ENCODE measurements at places on chromosomes 16 and 17.

- DNase-seq = no peak
Observed at GRCh38 chr17:68572138-68572842, 28.9 kb downstream of the FAM20A start.

DNA sequence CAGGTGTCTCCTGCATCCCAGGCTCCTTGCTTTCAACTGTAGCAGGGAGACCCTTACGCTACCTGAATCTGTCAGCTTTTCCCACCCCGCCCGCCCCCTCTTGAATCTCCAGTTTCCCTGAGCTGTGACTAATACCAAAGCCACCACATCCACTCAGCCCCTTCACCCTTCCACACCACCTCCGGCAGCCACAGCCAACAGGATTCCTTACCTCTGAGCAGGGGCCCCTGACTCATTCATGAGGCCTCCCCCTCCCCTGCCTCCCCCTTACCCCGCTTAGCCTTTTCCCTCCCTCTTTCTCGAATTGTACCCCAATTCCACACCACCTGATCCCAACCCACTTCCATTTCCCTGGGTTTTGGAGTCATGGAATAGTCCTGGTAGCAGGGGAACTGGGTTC lies 2.3 kb downstream of the STX1B start:
- no peak for DNase-seq

DNA sequence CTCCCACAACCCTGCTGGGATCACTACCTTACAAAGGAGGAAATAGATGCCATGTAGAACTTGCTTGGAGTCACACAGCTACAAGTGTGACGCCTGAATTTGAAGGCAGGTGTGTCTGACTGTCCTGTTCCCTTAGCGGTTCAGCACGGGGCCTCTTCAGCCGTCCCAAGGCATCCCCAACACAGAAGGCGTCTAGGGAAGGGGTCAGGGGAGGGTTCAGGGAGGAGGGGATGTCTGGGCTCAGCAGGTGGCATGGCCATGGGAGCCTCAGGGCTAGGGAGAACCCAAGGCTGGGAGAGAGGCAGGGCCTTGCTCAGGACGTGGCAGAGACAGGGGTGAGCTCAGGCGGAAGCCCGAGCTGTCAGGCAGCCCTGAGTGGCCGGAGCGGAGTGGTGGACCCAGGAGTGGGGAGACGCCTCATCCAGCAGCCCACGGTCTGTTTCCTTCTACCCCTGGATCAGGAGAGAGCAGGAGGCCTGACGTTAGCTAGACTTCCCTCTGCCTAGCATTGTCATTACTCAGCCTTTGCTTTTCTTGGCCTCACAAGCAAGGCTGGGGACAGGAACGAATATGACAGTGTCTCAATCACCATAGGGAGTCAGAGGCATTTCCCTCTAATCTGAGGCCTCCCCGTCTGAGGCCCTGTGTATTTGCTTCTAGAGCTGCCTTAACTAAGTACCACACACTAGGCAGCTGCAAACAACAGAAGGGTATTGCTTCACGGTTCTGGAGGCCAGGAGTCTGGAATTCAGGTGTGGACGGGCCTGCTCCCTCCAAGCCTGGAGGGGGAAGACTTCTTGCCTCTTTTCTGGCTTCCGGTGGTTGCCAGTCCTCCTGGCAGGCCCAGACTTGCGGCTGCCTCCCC lies 31.3 kb upstream of the ANKRD40CL start:
- DNase-seq = no peak

DNA sequence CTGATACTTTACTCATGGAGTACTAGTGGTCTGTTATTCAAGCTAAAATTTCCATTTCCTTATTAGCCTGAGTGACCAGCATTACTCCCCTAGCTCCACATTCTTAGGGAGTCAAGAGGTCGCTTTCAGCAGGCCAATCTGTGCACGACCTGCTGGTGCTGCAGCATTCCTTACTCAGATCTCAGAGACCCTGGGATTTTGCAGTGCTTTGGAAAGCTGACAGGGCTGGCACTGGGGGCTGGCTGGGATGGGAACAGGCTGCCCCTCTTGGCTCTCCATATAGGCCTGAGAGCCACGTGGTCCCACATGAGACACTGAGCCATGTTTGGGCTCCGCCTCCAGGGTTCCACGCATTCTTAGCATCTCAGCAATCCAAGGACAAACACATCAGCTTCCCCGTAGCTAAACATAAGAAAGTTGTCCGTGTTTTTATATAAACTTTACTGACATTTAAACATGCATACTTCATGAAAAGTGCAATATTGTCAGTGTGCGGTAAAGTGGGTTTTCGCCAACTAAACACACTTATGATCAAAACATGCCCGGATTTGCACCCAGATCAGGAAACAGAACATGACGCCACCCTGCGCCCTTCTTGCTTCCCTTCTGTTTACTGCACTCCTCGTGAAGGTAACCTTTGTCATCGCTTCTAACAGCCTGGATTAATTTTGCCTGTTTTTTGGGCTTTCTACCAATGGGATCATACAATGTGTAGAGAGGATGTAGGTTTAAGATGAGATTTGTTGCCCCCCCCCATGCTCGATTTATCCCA lies 254.5 kb upstream of the CACNG5 start:
- DNase-seq = no peak

- no peak for DNase-seq
Observed at GRCh38 chr17:57605675-57606105, 139.4 kb downstream of the CCDC182 start.

DNA sequence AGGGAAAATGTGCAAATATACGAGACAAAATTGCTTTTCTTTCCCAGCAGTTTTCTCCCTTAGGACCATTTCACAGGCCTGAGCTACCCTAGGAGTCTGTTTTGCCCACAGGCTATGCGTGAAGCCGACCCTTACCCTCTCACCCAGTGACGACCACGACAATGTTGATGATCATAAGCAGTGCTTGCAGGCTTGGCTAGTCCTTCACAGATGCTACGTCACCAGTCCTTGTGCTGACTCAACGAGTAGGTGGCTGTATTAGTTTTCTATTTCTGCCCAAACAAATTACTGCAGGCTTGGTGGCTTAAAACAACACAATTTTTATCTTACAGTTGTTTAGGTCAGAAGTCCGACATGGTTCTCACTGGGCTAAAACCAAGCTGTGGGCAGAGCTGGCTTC lies 574.6 kb upstream of the HSBP1 start:
- DNase-seq = no peak

GRCh38 chr17:28053044-28053670 lies 10.7 kb downstream of the NLK start:
- DNase-seq = no peak

- no peak for DNase-seq
Observed at GRCh38 chr17:58335779-58336455, 7.3 kb upstream of the TSPOAP1 start.

GRCh38 chr16:14310519-14310991 lies 239.4 kb downstream of the MRTFB start:
- no peak for DNase-seq

DNA sequence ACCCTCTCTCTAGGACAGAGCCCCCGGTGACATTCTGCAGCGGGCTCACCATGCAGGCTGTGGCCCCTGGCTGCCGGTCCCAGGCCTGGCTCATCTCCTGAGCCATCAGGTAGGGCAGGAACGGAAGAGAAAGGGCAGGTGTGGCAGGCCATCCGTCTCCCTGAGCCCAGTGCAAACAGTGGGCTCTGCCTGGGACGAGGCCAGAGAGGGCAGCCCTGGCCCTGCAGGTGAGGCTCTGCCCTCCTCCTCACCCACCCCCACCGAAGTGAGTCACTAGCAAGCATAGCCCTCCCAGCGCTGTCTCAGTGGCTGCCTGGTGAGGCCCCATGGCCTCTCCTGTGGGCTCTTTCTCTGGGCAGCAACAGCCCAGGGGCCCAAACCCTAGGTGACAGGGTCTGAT lies 14.5 kb downstream of the OTOP3 start:
- DNase-seq = no peak

DNA sequence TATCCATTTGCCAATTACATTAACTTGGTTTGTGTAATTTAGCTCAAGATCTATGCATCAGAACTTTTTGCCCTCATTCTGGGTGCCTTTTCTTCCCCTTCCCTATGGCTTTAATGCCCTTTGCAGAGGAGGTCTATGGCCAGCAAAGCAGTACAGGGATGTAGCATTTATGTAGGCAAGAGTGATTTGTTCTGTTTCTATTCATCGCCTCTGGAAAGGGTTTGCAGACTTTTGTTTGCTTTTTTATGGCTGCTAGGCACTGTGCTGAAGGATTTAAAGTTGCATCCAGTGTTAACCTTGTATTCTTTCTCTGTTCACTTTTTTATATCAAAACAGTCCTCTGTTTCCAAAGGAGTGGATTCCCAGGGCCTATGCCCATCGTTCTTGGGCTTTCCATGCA lies 78.0 kb downstream of the ANKFN1 start:
- no peak for DNase-seq

DNA sequence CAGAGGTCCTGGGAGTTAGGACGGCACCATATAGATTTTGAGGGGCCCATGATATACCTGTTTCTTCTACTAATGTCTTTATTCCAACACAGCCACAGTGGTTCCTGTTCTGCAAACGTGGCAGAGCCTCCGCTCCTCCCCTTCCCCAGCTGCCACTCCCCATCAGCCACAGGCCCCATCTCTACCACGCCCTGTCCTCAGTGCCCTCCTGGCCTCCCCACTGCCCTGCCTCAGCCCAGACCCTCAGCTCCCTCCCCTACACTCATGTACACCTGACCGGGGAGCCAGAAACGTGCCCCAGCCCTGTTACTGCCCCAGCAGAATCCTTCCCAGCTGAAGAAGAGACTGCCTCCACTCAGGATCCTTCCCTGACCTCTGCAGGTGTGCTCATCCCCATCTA lies 11.9 kb upstream of the RBFOX3 start:
- DNase-seq = no peak

DNA sequence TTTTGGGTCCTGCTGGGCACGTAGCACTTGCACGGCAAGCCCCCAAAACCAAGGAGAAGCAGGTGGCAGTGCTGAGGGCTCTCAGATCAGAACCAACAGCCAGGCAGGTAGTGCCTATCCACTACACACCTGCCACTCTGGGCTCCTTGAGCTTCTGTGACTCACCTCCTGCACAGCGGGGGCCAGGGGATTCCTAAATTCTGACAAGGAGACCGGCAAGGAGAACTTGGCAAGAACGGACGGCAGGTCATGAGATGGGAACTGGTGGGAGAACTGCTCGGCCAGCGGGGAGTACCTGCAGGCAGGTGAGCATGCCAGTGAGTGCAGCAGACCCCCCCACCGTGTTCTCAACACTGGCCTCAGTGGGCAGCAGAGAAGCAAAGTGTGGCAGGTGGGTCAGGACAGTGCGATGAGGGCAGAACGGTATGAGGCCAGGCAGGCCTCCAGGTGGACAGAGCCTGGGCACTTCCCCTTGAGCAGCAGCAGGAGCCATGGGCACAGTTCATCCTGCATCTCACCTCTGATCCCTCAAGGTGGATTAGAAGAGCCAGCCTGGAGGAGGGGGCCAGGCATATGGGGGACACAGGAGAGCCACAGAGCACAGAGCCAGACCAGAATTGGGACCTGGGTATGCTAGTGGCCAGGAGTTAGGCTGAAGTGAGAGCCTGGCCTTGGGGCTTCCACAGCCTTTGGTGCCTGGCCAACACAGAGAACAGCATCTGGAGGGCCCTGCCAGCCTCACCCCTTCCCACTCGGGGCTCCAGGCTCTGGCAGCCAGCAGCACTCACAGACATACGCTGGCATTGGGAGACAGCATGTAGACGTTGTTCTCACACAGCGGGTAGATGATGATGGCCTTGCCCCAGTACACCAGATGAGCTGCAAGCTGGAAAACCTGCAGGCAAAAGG lies 14.7 kb downstream of the MPG start:
- no peak for DNase-seq

- no peak for DNase-seq
Observed at GRCh38 chr17:68803164-68803929, 151.8 kb downstream of the ABCA8 start.

- DNase-seq = no peak
Observed at GRCh38 chr17:41974658-41975057, 8.1 kb downstream of the CNP start.

GRCh38 chr17:36144981-36145729 lies 31.3 kb downstream of the TBC1D3B start:
- no peak for DNase-seq

Data from AG09319 (cell line).